ENCODE measurements at places on chromosomes 5 and 9.

GRCh38 chr5:163913548-163913947, 408.1 kb downstream of the MAT2B start:
- no peak for DNase-seq

GRCh38 chr5:76729373-76730290, 13.7 kb downstream of the F2R start:
- no peak for DNase-seq

DNA sequence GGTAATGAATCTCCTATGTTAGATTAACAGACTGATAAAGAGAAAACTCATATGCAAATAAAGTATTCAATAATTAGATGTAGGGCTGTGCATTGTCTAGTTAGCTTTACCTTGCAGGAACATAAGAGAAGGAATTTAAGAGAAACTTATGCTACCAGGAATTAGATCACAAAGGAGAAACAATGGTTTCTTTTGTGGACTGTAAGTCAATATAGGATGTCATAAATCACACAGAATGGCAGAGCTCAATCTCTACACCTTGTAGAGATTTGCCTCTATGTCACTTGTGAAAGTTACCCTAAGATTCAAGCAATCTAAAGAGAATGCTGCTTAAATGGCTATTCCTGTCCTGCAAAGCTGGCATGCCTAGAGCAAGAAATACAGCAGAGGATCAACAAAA, 26.0 kb downstream of the SLCO4C1 start:
- no peak for DNase-seq

DNA sequence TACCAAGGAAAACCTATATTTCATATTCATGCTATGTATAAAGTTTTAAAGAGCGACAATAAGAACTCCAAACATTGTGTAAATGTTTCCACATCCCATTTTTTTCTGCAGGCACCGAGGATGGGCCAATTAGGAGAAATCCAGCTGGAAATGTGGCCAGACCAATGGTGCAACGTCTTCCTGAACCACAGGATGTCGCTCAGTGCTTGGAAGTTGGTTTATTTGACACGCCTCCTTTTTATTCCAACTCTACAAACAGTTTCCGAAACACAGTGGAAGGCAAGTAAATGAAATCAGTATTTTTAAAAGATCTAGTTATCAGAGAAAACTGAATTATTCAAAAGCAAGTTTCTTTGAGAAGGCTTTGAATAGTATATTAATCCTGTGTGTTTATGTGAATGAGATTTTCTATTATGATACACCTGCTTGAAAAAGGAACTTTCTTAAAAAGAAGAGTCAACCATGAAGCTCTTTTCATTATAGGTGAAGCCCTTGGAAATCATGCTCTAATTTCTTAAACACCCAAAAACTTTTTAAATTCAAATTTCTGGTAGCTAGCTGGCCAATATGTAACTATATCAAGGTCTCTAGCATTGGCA, 9.1 kb downstream of the TYRP1 start:
- no peak for DNase-seq

- no peak for DNase-seq
These were observed 1209.8 kb upstream of the CDH6 start for GRCh38 chr5:29983528-29984155.

GRCh38 chr9:135242406-135242805, 154.9 kb downstream of the OLFM1 start:
- DNase-seq = no peak

GRCh38 chr9:132857616-132858342, 20.3 kb downstream of the AK8 start:
- DNase-seq = no peak
